ENCODE measurements at places on chromosomes 11 and 22. TPM values are rescaled to one million over a fixed set of nuclear protein-coding genes. Genes with fewer than 3 reads are reported as not detected.
A peak's percentile ranks its signal among the peaks of the same experiment; 100 is the strongest.

GRCh38 chr22:41474872-41475451 lies 6.0 kb downstream of the ACO2 start:
- DNase-seq, result no peak

DNA sequence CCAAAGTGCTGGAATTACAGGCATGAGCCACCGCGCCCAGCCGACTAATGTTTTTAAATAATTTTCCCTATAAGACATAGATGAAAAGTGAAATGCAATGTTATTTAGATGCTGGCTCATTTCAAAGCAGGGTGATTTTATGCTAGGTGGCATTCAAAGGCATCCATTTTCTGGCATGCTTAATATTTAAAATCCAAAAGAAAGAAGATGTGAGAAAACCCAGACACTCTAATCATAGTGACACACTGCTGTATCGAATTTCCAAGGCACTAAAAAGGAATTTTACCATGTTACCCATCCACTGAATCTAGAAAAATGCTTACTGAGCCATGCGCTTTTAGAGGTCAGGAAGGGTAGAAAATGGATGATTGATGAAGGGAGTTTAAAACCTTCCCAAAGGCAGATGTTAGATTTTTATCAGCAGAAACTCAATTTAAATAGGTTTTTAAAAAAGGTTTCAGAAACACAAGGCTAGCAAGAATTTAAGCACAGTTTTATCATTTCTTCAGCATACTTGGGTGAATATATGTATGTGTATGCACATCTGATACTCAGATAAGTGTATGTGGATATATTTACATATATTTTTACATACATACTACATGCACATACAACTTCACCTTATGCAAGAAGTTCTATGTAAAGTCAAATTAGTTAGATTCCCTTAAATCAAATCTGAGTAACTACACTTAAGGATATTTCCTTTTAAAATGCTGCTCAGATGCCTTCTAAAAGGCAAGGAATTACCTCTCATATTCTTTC lies 24.1 kb upstream of the CCDC89 start:
- no peak for DNase-seq

DNA sequence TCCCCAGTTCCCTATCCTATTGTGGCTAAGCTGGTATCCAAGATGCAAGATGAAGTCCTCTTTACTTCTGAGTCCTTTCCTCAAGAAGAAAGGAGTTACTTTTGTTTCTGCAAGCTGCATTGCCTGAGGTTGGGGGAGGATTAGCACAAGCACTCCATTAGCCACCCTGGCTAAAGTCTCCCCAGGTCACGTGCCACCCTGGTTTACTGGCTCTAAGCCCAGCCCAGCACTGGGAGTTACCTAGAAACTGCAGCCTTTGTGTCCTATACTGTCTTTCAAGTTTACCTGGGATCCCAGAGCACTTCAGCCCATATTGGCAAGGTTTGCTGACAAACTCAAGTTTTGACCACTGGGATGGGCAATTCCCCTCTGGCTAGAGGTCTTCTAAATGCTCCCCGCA lies 78.4 kb upstream of the DBX1 start:
- no peak for DNase-seq

DNA sequence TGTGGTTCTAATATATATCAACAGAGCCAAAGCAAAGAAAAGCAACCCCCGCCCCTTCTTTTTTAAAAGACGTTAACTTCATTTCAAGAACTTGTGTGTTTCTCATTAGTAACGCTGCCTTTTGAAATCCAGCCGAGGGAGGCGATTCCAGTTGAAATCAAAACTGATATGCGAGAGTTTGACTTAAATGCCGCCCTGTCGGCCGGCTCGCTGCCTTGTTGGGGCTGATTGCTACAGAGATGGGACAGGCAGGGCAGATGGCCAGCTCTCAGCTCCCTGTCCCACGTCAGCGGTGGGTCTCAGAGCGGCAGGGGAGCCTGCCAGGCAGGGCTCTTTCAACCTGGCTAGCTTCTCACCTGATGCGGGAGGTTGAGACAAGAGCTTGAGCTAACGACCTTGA lies 51.9 kb upstream of the ALX4 start:
- no peak for DNase-seq

GRCh38 chr11:111637885-111638284 lies 35.6 kb downstream of the SIK2 start:
- DNase-seq, result no peak

DNA sequence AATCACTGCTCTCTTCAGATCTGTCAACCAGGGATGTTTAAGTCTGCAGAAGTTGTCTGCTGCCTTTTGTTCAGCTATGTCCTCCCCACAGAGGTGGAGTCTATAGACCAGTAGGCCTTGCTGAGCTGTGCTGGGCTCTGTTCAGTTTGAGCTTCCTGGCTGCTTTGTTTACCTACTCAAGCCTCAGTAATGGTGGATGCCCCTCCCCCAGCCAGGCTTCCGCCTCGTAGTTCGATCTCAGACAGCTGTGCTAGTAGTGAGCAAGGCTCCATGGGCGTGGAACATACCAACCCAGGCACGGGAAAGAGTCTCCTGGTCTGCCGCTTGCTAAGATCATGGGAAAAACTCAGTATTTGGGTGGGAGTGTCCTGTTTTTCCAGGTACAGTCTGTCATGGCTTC lies 27.6 kb upstream of the CASP12 start:
- no peak for DNase-seq

- no peak for DNase-seq
Measured at GRCh38 chr22:30121960-30122359, 41.7 kb downstream of the HORMAD2 start.

GRCh38 chr11:132471466-132471865 lies 1060.8 kb downstream of the OPCML start:
- DNase-seq, result no peak

GRCh38 chr22:28241656-28242290 lies 322.7 kb upstream of the PITPNB start:
- DNase-seq, result no peak

DNA sequence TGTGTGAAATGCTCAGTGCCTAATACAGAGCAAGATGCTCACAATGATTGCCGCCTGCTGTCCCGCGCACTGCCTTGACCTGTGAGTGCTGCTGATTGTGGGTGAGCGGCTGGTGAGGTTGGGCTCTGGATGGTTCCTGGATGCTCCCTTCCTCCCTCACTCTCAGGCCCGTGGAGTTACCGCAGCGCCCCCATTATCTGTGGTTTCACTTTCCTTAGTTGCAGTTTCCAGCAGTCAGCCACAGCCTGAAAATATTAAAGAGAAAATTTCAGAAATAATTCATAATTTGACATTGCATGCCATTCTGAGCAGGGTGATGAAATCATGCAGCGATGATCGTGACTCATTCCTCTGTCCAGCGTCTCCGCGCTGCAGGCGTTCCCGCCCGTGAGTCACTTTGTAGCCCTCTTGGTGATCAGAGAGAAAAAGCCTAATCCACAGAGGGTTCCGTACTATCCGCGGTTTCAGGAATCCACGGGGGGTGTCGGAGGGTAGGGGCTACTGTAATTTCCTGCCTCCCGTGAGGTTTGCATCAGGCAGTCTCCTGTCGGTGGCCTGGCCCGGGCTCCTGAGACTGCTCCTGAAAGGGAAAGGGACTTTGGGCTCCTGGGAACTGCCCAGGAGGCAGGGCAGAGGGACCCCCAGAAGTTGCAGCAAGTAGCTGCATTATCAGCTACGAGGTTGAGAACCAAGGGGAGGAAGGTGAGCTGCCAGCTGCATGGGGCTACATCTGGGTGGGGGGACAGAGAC lies 10.6 kb downstream of the RPL3 start:
- DNase-seq, result peak; percentile 83

DNA sequence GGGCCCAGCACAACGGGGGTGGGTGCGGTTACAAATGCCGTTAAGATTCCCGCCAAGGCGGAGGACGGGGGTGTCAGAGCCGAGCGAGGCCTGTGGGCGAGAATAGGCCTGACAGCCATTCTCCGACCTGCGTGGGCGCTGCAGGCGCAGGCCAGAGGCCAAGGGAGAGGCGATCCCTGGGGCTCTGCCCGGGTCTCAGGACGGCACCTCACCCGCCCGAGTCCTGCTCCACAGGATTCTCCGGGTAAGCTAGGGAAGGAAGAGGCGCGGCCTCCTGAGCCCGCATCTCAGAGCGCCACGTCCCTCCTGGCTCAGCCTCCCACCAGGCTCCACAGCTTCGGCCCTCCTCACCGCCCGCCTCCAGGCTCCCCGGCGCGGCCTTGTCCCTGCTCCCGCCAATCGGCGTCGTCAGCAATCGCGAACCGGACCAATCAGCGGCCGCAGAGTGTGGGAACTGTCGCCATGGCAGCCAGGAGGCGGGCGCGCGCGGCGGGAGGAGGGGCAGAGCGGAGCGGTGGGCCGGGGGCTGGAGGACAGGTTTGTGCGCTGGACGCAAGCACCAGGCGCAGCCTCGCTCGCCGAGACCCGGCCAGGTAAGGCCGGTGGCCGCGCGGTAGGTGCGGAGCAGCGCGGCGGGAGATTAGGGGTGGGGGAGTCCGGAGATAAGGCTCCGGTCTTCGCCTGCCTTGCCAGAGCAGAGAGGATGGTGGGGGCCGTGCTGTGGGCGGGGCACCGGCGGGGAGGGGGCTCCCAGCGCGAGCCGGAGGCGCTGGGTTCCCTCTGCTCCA lies at the start of gene NUCB2:
NUCB2 (plus strand) TSS at position 504 of the 788 bp plus-strand sequence. CDS start 18,585 bp downstream, outside the sequence.
- DNase-seq, result peak; percentile 89

GRCh38 chr11:120556797-120557196 lies 45.2 kb downstream of the GRIK4 start:
- no peak for DNase-seq

DNA sequence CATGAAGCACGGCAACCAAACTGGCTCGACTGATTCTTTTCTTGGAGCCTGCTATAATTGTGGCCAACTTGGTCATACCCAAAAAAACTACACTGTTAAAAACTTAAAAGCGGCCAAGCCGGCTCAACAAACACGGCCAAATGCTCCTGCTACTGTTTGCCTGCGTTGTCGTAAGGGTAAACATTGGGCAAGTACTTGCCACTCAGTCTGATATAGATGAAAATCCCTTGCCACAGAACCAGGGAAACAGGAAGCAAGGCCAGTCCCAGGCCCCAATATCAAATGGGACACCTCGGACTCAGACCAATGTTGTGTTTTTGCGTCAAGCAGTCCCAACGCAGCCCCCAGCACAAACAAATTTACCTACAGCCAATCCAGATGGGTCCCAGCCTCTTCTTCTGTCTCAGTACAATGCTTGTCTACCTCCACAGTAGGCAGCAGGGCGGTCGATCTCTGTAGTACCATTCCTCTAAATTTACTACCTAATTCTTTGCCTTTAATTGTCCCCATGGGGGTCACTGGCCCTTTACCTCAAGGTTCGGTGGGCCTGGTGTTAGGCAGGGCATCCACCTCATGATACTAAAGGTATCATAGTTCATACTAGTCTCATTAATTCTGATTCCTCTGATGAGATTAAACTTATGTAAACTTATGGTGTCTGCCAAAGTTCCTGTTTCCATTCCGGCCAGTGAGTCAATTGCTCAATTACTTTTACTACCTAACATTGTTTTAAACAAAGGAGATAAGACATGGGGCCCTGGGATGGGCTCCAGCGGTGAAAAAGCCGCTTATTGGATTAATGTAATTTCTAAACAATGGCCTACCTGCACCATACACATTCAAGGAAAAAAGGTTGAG lies 3.7 kb upstream of the COMT start:
- no peak for DNase-seq

DNA sequence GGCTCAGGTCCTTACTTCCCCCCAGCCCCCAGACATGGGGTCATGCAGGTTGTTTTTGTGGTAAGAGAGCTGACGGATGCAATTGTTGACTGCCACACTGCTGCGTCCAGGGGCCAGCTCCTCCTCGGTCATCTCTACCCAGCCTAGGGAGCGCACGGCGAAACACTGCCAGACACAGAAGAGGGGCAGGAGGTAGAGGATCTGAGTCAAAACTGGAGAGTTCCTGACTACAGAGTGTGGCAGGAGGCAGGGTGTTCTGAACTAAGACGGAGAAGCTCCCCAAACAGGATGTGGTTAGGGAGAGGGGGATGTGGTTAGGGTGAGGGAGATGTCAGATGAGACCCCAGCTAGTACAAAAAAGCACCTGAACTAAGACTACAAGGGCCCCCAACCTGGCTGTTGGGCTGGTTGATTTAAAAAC lies 12.3 kb downstream of the SMPD1 start:
- no peak for DNase-seq

DNA sequence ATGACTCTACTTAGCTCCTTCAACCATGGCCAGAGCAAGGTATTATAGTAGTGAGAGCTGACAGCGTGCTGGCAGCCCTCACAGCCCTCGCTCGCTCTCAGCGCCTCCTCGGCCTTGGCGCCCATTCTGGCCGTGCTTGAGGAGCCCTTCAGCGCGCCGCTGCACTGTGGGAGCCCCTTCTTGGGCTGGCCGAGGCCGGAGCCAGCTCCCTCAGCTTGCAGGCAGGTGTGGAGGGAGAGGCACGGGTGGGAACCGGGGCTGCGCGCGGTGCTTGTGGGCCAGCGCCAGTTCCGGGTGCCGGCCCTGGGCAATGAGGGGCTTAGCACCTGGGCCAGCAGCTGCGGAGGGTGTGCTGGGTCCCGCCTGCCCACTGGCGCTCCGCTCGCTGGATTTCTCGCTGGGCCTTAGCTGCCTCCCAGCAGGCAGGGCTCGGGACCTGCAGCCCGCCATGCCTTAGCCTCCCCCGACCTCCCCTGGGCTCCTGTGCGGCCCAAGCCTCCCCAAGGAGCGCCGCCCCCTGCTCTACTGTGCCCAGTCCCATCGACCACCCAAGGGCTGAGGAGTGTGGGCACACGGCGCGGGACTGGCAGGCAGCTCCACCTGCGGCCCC lies 63.1 kb downstream of the SPATA19 start:
- no peak for DNase-seq

- no peak for DNase-seq
Measured at GRCh38 chr11:116576526-116576925, 196.3 kb downstream of the BUD13 start.

GRCh38 chr11:35523331-35523768 lies 2.1 kb downstream of the PAMR1 start:
- no peak for DNase-seq

Gene OR51Q1
- not detected for polyA plus RNA-seq

Gene DCDC1
- not detected for polyA plus RNA-seq

Gene CSRP3
- polyA plus RNA-seq, result not detected

Gene FGF4
- not detected for polyA plus RNA-seq

Gene TIMM10
- polyA plus RNA-seq, result 82.8 TPM

Gene GAL3ST1
- 0.06 TPM for polyA plus RNA-seq

Gene DDIAS
- polyA plus RNA-seq, result 2.9 TPM

Gene MMP1
- polyA plus RNA-seq, result 41.2 TPM

Gene OR5M10
- polyA plus RNA-seq, result not detected

Gene CCDC117
- polyA plus RNA-seq, result 15.0 TPM
